ENCODE measurements at places on chromosomes 2 and 18.

DNA sequence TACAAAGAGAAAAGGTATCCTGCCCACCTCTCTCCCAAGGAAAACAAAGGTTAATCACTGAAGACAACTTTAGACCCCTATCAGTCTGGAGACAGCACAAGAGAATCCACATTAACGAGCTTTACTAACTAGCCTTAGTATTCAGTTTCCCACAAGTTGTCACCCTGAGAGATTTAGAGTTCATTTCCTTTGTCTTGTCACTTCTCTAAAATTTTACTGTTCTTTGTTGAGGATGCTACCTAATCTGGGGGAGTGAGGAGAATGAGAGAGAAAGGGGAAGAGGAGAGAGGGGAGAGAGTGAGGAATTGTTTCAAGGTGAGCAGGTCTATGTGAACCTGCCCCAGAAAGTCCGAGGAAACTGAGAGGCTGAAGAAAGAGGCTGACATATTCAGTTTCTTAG, 28.4 kb downstream of the C2orf76 start:
- DNase-seq = no peak

DNA sequence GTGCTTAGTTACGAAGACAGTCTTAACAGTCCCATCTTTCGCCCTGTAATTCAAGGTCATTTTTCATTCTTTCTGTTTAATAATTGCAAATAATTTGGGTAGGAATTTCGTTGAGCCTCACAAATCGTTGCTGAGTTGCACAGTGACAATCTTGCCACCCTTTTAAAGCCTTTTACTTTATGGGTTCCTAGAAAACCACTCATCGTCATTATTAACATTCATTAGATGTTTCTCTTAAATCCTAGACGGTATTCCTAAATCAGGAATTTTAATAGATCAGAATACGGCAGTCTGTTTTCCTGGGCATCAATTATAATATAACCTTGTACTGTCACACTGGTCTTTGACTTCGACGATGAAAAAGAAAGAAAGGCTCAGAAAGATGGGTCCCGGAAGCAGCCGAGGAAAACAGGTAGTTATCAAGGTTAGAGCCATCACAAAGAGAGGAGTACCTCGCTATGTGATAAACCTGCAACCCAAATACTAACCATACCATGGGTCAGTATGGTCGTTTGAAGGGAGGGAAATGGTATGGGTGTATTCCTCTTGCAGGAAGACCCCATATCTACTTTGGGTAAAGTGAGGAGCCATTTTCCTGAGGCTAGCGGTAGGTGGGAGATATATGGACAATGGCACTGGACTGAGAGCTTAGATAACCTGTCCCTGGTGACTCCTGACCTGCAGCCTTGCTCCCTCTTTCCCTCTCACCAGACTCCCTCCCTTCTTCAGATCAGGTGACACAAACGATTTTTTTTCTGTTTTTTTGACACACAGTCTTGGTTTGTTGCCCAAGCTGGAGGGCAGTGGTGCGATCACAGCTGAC, 981 bp upstream of the SF3B1 start:
- no peak for DNase-seq

GRCh38 chr2:9768388-9768787, 74.9 kb upstream of the TAF1B start:
- peak; percentile 67 for DNase-seq

DNA sequence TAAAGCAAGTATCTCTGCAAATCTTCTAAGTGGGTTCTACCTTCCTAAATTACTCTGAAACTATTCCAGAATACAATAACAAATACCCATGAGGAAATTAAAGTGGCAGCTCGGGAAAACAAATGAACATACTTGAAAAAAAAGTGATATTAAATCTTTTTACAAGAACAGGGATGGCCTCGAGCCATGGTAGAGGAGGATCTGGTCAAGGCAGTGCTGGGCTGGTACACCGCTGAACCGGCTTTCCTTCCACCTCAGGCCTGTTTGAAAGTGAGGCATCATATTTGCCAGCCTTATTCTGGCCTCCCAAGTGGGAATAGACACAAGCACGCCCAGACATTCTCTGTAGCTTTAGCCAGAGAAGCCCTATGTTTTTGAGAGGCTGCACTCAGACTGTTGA, 124.5 kb upstream of the CDCA7 start:
- DNase-seq = no peak

DNA sequence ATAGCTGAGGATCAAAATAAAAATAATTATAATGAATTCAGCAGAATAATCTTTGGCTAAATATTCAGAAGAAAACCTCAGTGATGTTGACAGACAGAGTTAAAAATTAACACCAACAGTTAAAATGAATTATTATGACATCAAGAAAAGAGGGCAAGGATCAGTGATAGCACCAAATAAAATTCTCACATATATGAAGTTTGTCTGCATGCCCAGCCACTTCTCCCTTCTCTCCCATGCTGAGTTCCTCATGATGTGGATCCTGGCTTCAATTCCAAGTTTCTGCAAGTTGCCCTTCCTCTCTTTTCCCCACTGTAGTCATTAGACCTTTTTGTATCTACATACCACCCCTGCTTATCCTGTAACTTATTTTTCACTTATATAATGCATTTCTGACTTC, 6.8 kb downstream of the STRADB start:
- no peak for DNase-seq

DNA sequence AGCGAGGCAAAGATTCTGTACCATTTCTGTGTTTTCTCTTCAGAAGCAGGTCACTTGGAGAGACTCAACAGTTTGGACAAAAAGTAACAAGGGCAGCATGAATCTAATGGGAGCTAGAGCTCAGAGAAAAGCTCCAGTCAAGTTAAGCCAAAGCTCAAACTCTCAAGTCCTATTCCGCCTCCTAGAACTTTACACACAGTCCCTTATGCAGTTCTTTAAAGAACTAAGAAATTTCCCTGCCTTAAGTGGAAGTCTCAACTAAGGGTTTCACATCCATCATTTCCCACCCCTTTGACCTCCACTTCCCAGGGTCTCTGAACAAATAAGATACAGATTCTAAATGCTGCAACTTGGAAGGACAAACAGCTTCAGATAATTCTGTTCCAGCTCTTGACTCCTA, 121.3 kb upstream of the RNU4ATAC start:
- no peak for DNase-seq

Data from endothelial cell (in vitro differentiated cells).